Smooth muscle cell of bladder (primary cell): ENCODE measurements at places on chromosomes 6 and 20. TPM values are rescaled to one million over a fixed set of nuclear protein-coding genes. Genes with fewer than 3 reads are reported as not detected.

Gene CPNE5
- 0.55 TPM in 1 of 2 replicates, not detected in the other for total RNA-seq

Gene CRYBG1
- total RNA-seq: 4.1 and 4.4 TPM in 2 replicates

Gene CAGE1
- total RNA-seq: 0.09 and 0.14 TPM in 2 replicates

Gene ID4
- total RNA-seq: 8.0 and 10.2 TPM in 2 replicates

Gene DEFB132
- not detected in 2 replicates for total RNA-seq

Gene SNRPB
- total RNA-seq: 82.6 and 101 TPM in 2 replicates

Gene LAMP5
- total RNA-seq: under 0.01 and 0.09 TPM in 2 replicates

Gene SLC35F1
- under 0.01 TPM in 1 of 2 replicates, not detected in the other for total RNA-seq

Gene HUS1B
- 0.71 and 0.83 TPM in 2 replicates for total RNA-seq

Gene THEMIS
- total RNA-seq: under 0.01 TPM in 1 of 2 replicates, not detected in the other

Gene WFDC10B
- 0.14 TPM in 1 of 2 replicates, not detected in the other for total RNA-seq

Gene CLDN20
- not detected in 2 replicates for total RNA-seq

Gene DEFB123
- not detected in 2 replicates for total RNA-seq

Gene IRF4
- total RNA-seq: 0.14 and 0.65 TPM in 2 replicates

Gene LATS1
- total RNA-seq: 4.9 and 5.0 TPM in 2 replicates

Gene EYA4
- 16.6 and 16.8 TPM in 2 replicates for total RNA-seq

Gene EMILIN3
- total RNA-seq: under 0.01 TPM in 1 of 2 replicates, not detected in the other

Gene PSMB9
- total RNA-seq: 29.2 and 31.1 TPM in 2 replicates

Gene FAM135A
- 9.5 and 10.5 TPM in 2 replicates for total RNA-seq

Gene VGLL2
- total RNA-seq: not detected in 2 replicates

Gene SLCO4A1
- total RNA-seq: 0.09 and 0.14 TPM in 2 replicates

Gene CDKAL1
- 14.2 and 15.7 TPM in 2 replicates for total RNA-seq

Gene PGC
- total RNA-seq: not detected in 2 replicates

Gene OXT
- total RNA-seq: 0.18 and 0.28 TPM in 2 replicates

Gene TDRD6
- total RNA-seq: 0.46 and 0.57 TPM in 2 replicates

Gene SLC4A11
- 1.0 and 1.1 TPM in 2 replicates for total RNA-seq

Gene SAMD5
- 0.43 and 0.92 TPM in 2 replicates for total RNA-seq

Gene HCRTR2
- total RNA-seq: not detected in 2 replicates

Gene EPB41L1
- 14.4 and 24.5 TPM in 2 replicates for total RNA-seq

Gene ZNF322
- 14.1 and 15.4 TPM in 2 replicates for total RNA-seq

Gene TMEM244
- total RNA-seq: not detected in 2 replicates

Gene EGFL8
- total RNA-seq: 0.57 and 1.2 TPM in 2 replicates

Gene MOXD1
- total RNA-seq: 63.3 and 78.2 TPM in 2 replicates

Gene MAD2L1BP
- 15.8 and 17.9 TPM in 2 replicates for total RNA-seq

Gene DBNDD2
- 0.71 and 1.1 TPM in 2 replicates for total RNA-seq

Gene MEI4
- total RNA-seq: not detected in 2 replicates

Gene TRIM10
- total RNA-seq: not detected in 2 replicates

Gene CALHM6
- 1.6 and 2.3 TPM in 2 replicates for total RNA-seq

Gene ESF1
- total RNA-seq: 10.2 and 17.0 TPM in 2 replicates

Gene ZC2HC1B
- total RNA-seq: not detected in 2 replicates

Gene SLC25A27
- total RNA-seq: 16.1 and 17.5 TPM in 2 replicates

Gene BPIFB2
- not detected in 2 replicates for total RNA-seq

Gene NRSN1
- not detected in 2 replicates for total RNA-seq

Gene TP53TG5
- under 0.01 TPM in 1 of 2 replicates, not detected in the other for total RNA-seq

Gene CDH4
- total RNA-seq: 0.18 and 0.71 TPM in 2 replicates

Gene PTPRT
- under 0.01 and 0.09 TPM in 2 replicates for total RNA-seq

Gene MCCD1
- total RNA-seq: not detected in 2 replicates

Gene BPI
- not detected in 2 replicates for total RNA-seq
